ENCODE measurements at places on chromosomes 6 and 20.
A peak's percentile ranks its signal among the peaks of the same experiment; 100 is the strongest.

GRCh38 chr6:130457605-130458004 is 91.8 kb downstream of the TMEM200A start:
- no peak for DNase-seq

DNA sequence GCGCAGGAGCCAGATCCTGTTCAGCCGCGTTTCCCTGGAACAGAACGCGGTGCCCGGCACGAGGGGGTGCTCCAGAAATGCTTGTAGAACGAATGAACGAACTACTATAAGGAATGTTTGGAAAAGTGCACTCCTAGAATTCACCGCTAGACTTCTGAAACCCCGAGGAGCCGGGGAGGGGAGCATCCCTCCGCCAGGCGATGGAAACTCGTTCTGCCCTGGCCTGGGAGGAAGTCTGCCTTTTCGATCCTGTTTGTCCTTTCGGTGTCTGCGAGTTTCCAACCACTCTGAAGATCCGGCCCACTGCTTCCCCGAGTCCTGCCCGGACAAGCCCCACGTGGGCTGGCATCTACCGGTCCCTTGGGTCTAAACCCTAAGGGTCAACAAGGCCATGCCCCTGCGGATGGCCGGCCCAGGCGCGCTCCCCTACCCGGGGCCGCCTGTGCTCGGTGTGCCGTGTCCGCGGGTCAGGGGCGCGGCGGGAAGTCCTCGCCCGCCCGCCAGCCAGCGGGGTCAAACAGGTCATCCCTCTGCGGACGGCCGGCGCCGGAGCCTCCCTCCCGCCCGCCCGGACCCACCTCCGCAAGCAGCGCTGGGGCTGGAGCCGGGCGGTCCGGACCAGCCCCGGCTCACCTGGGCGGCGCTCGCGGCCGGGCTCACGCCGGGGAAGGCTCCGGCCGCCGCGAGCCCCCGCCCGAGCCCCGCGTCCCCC is 526 bp downstream of the SULF2 start:
- peak; percentile 60 for DNase-seq

DNA sequence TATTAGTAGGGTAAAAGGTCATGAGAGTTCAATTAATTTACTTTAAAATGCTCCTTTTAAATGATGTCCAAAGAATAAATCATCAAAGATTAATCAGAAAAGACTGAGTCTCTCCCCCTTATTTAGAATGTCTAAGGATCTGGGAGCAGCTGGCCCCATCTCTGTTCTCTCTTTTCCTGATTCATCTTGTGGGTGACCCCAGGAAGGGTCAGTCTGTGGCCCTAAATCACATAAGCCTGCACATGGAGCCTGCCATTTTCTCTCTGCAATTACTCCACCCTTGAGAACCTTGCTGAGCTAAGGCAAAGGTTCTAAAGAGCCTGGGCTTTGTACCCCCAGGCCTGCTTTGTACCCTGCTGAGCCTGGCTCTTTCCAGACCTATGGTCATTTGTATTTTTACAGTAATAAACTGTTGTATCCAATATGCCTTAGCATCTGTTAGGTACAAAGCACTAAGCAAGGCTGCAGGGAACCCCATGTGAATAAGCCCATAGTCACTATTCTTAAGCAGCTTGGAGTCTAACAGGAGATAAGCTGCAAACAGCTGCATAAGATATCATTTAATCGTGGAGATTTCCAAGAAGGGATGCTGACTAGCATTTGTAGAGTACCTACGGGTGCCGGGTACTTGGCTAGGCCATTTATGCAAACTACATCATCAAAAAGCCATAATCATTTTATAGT is 431.0 kb upstream of the MARCKS start:
- DNase-seq, result no peak

DNA sequence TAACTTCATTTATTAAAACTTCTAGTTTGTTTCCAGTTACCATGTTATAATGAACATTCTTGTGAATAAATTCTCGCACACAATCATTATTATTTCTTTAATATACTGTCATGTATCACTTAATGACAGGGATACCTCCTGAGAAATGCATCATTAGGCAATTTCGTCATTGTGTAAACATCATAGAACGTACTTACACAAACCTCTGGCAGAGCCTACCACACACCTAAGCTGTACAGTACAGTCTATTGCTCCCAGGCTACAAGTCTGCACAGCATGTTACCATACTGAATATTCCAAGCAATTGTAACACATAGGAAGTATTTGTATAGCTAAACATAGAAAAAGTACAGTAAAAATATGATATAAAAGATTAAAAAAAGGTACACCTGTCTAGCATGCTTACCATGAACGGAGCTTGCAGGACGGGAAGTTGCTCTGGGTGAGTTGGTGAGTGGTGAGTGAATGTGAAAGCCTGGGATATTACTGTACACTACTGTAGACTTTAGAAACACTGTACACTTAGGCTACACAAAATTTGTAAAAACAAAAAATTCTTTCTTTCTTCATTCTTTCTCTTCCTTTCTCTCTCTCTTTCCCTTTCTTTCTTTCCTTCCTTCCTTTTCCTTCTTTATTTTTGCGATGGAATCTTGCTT is 268.2 kb upstream of the SOX4 start:
- DNase-seq, result no peak

DNA sequence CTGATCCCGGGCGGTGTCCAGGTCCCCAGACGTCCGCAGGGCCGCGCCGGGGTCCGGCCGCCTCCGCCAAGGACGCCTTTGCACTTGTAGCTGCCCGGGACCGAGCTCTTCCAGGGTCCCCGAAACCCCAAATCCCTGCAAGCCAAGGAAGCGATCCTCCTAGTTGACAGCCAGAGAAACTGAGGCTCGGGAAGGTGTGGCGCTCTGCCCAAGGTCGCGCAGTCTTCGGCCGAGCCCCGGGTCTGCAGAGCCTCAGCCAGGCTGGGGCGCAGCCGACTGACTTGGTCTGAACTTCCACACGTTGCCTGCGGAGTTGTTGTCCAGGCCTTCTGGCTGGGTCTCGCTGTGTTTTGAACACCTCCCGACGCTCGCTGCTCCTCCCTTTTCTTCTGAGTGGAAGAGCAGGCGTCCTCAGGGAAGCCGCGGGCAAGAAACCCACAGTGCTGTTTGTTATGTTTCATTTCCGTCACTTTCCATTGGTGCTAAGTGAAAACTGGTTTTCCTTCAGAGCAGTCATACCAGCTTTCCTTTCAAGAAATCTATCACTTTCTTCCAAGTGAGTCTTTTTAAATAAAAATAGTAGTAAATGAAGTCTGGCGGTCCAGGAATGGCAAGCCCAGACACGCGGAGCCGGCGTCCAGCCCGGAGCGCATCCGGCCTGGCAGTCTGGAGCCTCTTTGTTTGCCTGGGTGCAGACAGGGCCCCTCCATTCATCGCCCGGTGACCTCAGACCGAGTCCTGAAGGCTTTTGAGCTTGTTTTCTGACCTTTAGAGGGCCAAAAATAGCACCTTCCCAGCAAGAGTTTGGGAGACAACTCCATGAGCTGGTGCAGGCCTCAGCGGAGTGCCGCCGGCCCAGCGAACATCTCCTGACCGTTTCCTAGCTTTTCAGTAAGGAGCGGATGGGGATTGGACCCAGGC is 698 bp downstream of the FAM210B start:
- DNase-seq, result peak; percentile 17

DNA sequence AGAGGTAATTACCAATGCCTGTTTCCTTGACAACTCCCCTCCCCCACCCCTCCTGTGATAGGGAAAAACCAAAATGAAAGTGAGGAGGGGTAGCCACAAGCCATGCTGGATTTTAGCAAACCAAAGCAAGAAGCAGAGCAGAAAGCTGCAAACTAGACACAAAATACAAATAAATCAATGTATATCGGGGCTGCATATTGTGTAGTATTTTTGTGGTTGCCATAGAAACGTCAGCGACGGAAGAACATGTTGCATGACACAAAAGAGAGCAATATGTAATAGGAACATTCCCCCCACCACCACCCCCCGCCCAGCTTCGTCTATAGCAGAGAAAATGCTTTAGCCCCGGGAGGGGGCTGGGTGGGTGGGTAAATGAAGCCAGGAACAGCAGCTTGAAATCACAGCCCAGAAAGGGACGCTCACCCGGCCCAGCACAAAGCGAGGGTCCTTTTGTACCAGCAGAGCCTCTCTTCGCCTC is 548 bp downstream of the AGPAT4 start:
- peak; percentile 41 for DNase-seq

GRCh38 chr6:33321227-33321626 is 3.7 kb upstream of the ZBTB22 start:
- DNase-seq, result no peak

DNA sequence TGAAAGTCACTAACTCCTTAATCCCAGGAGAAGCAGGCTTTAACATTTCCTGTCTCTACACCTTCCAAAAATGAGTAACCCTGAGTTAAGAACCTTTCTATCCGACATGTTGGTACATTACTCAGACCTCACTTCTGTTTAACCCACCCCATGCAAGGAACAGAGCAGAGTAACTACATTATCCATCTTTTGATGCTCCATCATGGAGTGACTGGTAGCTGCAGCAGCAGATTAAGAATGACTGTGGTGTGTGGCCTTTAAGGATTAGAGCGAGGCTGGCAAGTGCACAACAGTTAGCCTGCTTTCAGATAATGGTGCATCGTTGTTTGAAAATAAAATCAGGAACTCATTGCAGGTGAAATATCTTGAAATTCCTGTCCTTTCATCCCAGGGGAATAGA is 2.0 kb downstream of the TRAF3IP2 start:
- no peak for DNase-seq

DNA sequence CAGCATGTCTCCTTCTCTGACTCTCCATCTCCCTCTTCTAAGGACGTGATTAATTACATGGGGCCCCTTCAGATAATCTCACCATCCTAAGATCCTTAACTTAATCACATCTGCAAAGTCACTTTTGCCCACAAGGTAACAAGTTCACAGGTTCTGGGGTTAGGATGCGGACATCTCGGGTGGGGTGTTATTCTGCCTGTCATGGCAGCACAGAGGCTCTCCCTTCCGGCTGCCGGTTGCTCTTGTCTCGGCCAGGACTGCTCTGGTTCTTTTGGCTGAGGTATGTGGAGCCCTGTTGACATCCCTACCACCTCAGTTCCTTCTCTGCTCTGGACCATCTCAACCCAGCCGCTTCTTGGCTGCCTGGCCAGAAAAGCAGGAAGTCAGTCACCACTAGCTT is 4.2 kb upstream of the CST11 start:
- DNase-seq, result no peak

DNA sequence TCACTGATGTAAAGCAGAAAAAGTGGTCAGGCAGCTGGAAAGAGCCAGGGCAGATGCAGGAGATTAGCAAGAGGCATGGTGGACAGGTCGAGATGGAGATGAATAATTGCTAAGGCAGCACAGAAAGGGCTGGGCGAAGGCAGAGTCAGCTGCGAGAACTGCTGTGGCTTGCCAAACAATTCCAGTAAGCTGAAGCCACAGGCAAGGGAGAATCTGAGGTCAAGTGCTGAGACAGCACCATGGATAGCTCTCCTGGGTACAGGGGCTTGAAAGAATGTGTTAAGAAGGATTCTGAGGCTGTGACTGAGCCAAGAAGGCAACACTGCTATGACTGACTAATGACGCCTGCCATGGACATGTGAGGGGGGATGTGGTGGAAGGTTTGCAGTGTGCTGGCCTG is 220.8 kb upstream of the FOXA2 start:
- DNase-seq, result no peak

DNA sequence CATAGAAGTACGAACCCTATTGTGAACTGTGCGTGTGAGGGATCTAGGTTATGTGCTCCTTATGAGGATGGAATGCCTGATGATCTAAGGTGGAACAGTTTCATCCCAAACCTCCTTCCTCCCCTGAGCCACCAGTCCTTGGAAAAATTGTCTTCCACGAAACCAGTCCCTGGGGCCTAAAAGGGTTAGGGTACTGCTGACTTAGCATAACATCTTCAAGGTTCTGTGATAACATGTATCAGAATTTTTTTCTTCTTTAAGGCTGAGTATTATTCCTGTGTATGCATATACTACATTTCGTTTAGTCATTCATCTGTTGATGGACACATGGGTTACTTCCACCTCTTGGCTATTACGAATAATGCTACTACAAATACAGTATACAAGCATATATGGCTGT is 80.2 kb downstream of the TSHZ2 start:
- no peak for DNase-seq

DNA sequence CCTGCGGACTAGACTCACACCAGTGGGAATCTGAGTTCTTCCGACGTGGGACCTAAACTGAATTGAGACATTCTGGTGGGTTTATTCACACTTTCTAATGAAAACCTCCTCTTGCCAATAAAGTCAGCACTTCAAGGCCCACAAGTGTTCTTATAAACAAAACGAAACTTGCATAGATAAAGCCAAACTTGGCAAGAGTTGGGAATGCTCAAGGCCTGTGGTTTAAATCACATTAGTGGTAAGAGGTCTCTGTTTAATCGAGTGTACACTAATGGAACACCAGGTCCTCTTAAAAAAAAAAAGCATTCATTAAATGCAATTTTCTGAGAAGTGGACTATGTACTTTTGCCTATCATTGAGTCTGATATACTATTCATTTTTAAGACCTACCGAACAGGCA is 143.3 kb downstream of the SMOC2 start:
- no peak for DNase-seq

DNA sequence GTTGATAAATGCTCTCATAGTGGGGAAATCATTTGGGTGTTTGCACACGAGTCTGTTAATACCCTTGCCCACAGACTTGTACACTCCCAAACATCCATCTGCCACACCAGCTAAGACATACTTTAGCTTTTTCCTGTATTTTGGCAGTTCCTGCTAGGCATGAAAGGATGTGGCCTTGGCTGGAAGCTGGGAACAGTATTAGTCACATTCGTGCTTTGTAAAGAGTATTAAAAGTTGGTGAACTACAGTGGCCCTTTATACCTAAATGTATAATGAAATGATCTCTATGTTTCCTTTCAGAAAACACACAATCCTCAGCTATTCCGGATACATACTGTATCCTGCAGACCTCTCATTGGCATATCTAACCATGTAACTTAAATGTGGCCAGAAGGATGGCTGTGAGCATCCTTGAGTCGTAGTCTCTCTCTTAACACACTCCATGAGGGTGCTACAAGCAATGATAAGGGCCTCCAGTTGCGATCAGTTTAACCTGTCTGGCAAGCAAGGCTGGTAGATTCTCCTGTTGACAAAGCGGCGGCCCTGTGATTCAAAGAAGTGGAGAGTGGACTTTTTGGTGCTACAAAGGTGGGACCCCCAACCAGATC is 1.5 kb downstream of the LEMD2 start:
- no peak for DNase-seq

GRCh38 chr6:47655719-47656595 is 42.4 kb upstream of the ADGRF4 start:
- peak; percentile 80 for DNase-seq

- DNase-seq, result no peak
These were observed 47.4 kb downstream of the MAP7 start for GRCh38 chr6:136502786-136503185.
